ENCODE measurements at places on chromosomes 2 and 18. TPM values are rescaled to one million over a fixed set of nuclear protein-coding genes. Genes with fewer than 3 reads are reported as not detected.

DNA sequence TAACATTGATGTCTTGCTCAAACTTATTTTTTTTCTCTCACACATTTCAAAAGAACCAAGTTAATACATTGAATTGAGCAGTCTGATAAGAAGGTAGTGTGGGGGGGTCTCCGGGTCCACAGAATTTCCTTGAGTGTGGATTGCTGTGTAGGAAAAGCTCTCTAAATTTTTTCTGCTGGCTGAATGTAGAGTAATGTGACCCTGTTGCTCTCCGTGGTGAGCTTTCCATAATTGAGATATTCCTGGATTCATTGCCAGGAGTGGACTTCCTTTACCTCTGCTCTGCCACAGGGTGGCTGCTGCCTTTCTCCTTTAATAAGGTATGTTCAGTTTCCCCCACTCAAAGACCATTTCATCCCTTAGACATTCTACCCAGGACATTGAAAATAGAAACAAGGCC, 50.9 kb downstream of the PKP4 start:
- DNase-seq = no peak

Gene FBXO41
- 1.1 TPM for total RNA-seq

- DNase-seq = no peak
Observed at GRCh38 chr2:98298683-98299164, 47.5 kb upstream of the CNGA3 start.

DNA sequence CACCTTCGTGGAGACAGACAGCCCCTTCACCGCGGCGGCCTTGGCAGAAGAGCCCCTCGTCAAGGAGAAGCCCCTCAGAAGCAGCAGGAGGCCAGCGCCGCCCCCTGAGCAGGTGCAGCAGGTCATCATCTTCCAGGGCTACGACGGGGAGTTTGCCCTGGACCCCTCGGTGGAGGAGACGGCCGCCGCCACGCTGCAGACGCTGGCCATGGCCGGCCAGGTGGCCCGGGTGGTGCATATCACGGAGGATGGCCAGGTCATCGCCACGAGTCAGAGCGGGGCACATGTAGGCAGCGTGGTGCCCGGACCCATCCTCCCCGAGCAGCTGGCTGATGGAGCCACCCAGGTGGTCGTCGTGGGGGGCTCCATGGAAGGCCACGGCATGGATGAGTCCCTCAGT, 145.7 kb downstream of the PTGR3 start:
- no peak for DNase-seq

DNA sequence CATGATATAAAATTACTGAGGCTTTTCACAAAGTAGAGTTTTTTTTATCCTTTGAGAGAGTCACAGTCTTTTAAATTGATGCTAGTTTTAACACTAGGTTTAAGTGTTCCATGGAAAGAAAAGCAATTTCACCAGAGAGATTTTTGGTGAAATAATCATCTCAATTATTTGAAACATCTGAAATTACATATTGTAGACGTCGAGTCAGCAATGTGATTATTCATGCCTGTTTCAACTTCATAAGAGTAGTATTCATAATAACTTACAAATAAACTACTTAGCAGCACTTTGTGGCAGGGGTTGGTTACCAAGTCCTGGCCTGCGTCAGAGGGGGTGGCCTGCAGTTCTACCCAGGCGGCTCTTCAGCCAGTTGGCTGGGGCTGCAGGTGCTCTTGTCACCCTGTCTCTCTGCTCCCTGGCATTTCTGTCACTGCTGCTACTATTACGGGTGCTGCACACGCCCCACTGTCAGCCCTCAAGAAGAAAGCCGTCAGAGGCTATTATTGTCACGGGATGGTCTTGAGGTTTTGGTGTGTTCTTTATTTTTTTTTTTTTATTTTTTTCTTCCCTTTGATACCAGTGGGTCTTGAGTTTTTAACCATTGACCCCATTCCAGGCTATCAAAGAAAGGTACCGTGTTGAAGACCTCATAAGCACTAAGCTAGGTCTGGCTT, 50.4 kb downstream of the MALT1 start:
- no peak for DNase-seq

Gene WNT10A
- total RNA-seq = not detected

DNA sequence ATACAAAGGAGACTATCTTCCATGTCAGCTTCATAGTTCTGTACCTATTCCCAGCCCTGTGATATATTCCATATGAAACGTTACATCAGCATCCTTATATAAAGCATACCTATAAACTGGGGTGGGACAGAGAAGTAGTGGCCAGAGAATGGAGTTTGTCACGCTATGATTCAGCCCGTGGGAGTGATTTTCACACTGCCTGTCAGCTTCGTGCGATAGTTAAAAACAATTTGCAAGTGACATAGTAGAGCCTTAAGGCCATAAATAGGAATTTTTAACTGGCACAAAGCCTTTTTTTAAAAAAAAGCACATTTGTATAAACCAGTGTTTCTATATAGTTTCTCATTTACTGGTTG, 30.2 kb downstream of the PKP4 start:
- DNase-seq = no peak

DNA sequence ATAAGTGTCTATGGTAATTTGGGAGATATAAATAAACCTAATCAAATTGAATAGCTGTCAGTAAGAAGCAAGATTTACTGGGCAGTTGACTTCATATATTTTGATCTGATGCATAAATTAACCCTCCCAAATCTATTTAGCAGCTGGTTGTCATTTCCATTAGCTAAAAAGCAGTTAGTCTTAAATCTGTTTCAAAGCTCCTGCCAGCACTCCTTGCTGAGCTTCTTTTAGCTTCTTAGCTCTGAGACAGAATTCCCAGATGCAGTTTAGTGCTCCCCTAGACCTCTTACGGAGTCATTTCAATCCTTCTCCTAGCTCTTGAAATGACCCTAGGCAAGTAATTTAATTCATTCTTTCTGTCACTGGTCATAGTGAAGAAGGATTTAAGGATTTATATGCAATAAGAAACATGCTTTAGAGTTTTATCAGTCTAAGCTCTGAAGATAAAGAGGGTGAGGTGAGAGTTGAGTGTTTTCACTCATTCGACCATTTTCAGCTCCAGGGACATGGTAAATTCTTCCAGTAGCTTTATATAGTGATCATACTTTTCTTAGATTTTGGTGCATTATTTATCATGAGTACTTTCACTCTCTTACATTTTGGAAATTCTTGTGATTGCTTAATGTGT, 98.9 kb downstream of the PHLPP1 start:
- DNase-seq = no peak

GRCh38 chr18:2848247-2849246, 1.7 kb downstream of the EMILIN2 start:
- DNase-seq = no peak

Gene TXNDC9
- 32.6 TPM for total RNA-seq

Gene NFE2L2
- 95.4 TPM for total RNA-seq

GRCh38 chr18:26442126-26442525, 106.2 kb downstream of the KCTD1 start:
- DNase-seq = no peak
